ENCODE measurements at places on chromosomes 16 and 17.

DNA sequence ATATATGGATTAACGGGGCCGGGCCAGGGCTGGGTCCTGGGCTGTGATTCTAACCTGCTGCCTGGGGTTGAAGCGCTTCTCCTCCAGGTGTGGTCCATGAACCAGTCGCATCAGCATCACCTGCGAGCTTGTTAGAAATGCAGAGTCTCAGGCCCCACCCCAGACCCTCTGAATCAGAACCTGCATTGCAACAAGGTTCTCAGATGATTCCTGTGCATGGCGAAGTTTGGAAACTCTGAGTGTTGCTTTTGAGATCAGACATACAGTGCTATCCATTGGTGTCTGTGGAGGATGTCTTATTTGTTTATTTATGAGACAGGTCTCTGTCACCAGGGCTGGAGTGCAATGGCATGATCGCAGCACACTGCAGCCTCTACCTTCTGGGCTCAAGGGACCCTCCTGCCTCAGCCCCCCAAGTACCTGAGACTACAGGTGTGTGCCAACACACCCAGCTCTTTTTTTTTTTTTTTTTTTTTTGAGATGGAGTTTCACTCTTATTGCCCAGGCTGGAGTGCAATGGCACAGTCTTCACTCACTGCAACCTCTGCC, 99.8 kb downstream of the PITPNC1 start:
- DNase-seq, result no peak

GRCh38 chr16:11349599-11350276, 4.5 kb downstream of the RMI2 start:
- peak; percentile 82 for DNase-seq

DNA sequence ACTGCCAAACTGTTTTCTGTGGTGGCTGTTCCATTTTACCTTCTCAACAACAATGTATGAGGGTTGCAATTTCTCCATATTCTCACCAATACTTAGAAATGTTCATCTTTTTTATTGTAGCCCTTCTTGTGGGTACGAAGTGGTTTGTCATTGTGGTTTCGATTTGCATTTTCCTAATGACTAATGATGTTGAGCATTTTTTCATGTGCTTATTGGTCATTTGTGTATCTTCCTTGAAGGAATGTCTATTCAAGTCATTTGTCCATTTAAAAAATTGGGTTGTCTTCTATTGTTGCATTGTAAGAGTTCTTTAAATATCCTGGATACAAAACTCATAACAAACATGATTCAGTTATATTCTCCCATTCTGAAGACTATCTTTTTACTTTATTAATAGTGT, 47.5 kb upstream of the CCL2 start:
- DNase-seq, result no peak

DNA sequence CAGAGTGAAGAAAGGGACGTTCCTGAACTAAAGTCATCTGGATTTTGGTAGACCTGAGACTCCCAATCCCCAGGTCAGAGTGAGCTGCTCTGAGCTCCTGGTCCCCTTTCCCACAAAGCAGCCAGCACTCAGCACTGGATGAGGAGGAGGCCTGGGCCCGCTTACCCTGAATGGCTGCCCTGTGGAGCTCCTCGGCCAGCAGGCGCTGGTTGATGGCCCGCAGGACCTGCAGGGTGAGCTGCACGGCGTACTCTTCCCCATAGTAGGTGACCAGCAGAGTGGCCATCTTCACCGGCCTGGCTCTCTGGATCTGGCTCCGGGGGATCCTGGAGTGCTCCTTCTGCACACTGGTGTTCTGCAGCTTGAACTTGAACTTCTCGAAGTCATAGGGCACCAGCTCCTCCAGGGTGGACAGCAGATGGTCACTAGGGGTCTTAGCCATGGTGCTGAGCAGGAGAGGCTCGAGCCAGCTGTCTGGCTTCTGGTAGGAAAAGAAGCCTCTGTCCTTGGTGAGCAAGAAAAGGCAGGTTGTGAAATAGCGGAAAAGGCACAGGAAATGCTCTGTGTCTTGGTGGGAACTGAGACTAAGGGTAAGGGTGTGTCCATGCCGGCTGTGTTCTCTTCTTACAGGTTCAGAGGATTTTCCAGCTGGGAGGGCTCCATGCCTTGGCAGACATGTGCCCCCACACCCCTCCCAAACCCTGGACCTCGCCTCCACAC, at the start of gene MEFV:
TSS of gene MEFV (minus strand) at position 488 of the 720 bp plus-strand sequence. CDS start at position 442, 46 bp downstream.
- DNase-seq, result no peak

DNA sequence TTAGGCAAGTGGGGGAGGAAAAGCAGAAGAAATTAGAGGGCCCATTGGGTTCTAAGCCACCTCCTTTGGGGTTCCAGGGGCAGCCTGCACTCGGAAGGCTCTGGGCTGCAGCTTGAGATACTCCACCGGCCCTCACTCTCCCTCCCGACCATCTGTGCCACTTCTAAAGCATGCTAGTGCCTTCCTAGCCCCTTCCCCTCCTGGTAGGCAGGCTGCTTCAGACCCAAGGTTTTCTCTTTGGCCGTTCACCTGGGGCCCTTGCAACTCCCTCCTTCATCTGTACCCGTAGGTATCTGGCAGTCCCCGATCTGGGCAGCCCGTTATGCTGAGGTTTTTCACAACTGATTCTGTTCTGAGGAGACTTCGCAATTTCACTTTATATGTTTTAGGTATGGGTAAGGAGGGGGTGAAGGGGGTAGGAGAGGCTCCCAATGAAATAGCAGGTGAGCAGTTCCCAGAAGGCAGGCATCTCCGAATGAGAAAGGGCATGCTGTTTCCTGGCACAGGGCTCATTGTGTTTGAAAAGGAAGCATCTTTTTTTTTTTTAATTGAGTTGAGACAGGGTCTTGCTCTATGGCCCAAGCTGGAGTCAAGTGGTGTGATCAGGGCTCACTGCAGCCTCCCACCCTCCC, 98.7 kb downstream of the RAB11FIP4 start:
- no peak for DNase-seq

- no peak for DNase-seq
Measured at GRCh38 chr17:63365366-63366240, 80.5 kb downstream of the CYB561 start.

- no peak for DNase-seq
Measured at GRCh38 chr16:66255647-66256046, 110.8 kb upstream of the CDH5 start.

GRCh38 chr16:89187770-89188392, 12.5 kb downstream of the SLC22A31 start:
- no peak for DNase-seq

DNA sequence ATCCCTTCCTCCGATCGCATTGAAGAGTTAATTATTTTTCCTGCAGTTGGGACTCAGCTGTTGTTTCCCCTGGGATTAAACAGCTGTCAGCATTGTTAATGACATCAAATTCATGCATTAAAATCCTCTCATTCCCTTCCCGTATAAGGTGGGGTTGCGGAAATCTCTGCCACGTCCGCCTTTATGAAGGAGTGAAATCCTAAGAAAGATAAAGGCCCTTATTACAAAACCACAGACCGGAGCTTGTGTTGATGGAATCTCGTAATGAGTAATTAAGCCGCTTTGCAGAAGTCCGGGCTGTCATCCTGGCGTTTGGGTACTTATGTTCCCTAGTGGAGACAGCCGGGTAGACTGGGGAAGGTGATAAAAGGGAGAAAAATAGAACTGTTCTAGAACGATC, 627.6 kb downstream of the MAF start:
- DNase-seq, result no peak

GRCh38 chr16:57798953-57799599, 3.2 kb downstream of the KIFC3 start:
- DNase-seq, result no peak

GRCh38 chr17:5424909-5425308, 4.9 kb downstream of the RPAIN start:
- DNase-seq, result no peak

GRCh38 chr17:37848690-37849616, 75.3 kb upstream of the TBC1D3K start:
- peak; percentile 81 for DNase-seq

- no peak for DNase-seq
Measured at GRCh38 chr17:27491713-27492190, 35.5 kb downstream of the KSR1 start.

DNA sequence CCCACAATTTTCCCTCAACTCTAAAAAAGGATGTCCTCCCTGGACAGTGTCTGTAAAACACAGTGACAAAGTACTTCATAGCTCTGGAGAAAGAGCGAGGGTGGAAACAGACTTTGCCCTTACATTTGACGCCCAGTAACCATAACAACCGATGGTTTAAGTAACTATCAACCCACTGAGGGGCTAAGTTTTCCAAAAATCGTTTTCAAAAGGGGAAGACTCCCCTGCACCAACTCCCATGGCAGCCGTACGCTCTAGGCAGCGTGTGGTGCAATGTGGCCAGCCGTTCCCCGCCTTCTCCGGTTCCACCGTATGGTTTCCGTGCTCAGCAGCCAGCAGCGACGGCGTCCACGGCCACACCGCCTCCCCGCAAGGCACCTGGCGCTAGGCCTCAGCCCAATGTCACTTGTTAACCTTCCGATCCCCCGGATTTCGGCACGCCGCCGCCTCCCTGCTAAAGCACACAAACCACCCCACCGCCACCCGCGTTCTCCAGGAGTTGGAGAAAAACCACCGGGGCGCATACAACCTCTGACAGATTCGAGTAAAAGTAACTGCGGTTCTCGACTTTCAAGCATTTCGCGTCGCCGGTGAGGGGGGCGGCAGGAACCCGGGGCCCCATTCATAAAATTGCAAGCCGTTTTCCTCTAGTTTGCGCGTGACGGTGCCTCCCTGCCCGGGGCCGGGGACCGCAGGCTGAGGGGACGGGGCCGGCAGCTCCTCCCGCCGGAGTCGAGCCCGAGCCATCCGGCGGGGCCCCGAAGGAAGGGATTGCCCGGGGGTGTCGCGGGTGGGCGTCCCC, 661 bp downstream of the TEX2 start:
- peak; percentile 27 for DNase-seq

DNA sequence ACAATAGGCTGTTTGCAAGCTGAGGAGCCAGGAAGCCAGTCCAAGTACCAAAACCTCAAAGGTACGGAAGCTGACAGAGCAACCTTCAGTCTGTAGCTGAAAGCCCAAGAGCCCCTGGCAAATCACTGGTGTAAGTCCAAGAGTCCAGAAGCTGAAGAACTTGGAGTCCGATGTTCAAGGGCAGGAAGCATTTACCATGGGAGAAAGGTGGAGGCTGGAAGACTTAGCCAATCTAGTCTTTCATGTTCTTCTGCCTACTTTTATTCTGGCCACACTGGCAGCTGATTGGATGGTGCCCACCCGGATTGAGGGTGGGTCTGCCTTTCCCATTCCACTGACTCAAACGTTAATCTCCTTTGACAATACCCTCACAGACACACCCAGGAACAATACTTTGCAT, 15.3 kb downstream of the CD300LB start:
- DNase-seq, result no peak

DNA sequence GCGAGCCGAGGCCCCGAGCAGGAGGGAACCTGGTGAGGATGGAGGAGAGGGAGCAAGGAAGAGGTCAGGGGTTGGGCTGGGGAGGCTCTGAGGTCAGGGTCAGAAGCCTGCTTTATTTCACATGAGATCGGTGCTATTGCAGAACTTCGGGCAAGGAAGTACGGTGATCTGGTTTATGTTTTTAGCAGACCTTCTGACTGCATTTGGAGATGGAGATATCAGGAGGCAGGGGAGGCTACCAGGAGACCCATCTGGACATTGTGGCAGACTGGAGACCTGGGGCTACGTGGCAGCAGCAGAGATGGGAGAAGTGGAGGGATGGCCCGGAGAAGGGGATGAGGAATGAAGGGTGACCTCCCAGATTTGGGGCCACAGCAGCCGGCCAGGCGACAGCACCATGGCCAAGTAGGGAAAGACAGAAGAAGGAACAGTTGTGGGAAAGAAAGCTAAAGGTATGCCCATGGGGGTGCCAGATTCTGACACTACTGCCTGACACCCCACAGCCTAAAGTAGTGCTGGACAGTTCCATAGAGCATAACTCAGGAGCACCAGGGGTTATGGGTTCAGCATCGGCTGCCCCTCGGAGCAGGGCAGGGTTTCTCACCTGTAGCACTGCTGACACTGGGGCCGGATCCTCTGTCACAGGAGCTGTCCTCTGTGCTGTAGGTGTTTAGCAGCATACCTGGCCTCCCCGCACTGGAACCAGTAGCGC, 7.4 kb downstream of the CACNG4 start:
- DNase-seq, result no peak

DNA sequence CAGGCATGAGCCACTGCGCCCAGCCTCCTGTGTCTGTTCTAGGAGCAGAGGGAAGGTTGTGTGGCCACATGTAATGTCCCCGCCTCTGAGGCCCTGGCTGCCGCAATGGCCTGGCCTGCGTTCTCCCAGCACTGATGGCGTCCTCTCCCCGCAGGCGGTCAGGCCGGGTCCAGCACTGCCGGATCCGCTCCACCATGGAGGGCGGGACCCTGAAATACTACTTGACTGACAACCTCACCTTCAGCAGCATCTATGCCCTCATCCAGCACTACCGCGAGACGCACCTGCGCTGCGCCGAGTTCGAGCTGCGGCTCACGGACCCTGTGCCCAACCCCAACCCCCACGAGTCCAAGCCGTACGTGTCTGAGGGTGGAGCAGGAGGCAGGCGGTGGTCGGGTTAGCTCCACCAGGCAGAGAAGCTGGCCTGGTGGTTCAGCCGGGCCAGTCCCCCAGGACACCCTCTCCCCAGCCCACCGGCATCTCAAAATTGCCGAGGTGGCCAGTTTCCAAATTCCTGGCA, 100.8 kb downstream of the SDR42E1 start:
- DNase-seq, result no peak

DNA sequence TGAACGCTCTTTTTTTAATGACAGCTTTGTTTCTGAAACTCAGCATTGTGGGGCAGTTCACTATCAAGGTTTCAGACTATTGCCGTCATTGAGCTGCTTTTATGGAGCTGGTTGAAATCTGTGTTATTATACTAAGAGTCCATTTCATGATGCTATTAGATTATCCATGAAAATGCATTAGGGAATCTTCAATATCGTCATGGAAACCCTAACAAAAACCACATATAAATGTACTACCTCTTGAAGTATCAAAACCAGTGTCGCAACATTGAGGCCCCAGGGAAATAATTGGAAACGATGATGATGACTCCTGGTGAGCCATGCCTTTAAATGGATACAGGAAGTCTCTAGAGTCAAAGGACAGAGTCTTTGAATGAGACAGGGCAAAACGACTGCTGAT, 231.6 kb upstream of the CPHXL start:
- DNase-seq, result no peak

- DNase-seq, result no peak
Measured at GRCh38 chr17:50593321-50593720, 32.8 kb downstream of the CACNA1G start.
